Type B pancreatic cell (in vitro differentiated cells): ENCODE measurements at places on chromosomes 2 and 18.

GRCh38 chr2:7118606-7119131 lies 201.5 kb downstream of the RNF144A start:
- DNase-seq = no peak

DNA sequence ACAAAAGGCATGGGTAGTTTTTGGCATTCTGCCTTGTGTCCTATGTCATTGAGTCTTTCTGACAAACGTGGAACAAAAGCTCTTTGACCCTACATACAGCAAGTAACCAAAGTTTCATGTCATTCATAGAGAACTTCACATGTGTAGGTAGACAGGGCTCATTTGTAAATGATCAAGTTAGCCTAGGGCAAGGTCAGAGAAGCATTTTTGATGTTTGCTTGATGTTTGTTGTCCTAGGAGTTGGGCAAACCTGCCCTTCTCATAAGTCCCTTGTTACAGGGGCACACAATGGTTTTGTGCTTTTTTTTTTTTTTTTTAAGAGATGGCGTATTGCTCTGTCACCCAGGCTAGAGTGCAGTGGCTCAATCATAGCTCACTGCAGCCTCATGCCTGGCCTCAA lies 83.3 kb upstream of the FAM136A start:
- DNase-seq = no peak

GRCh38 chr2:161681046-161681445 lies 56.8 kb downstream of the SLC4A10 start:
- no peak for DNase-seq

- no peak for DNase-seq
These were observed 356.2 kb upstream of the SMIM21 start for GRCh38 chr18:75783566-75784281.

- DNase-seq = no peak
These were observed 56.9 kb downstream of the MCFD2 start for GRCh38 chr2:46858702-46859090.

DNA sequence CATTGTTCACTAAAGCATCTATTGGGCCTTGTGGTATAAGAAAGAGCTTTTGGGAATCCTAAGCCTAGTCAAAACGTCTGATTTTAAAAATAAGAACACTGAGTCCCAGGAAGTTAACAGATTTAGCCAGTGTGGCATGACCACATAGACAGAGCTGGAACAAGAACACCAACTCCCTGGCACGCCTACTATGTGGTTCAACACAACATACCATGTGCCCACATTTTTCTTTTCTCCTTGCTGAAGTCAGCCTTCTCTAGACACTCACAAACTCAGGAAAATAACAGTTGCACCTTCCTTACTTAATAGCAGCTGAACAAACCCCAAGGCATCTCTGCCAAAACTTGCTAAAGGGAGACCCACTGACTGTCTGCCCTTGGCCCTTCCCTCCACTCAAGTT lies 124.8 kb downstream of the C1D start:
- DNase-seq = no peak

GRCh38 chr2:173037245-173038120 lies 38.2 kb upstream of the MAP3K20 start:
- DNase-seq = no peak

GRCh38 chr2:143482771-143483170 lies 353.6 kb downstream of the ARHGAP15 start:
- DNase-seq = no peak

GRCh38 chr18:30450927-30451326 lies 591.6 kb downstream of the DSC3 start:
- DNase-seq = no peak
